NCI-H2029 (cell line): ENCODE measurements at places on chromosomes 16 and 17.

- DNase-seq, result peak; percentile 30
These were observed 68.8 kb downstream of the AMFR start for GRCh38 chr16:56356276-56357240.

GRCh38 chr16:57091975-57092785 is at the start of gene CPNE2:
Gene CPNE2 (plus strand): TSS chr16:57092583. CDS start chr16:57110743, 18,160 bp downstream.
- no peak for DNase-seq

- DNase-seq, result no peak
These were observed 15.4 kb downstream of the PIPOX start for GRCh38 chr17:29058391-29058790.

- no peak for DNase-seq
These were observed 6.3 kb upstream of the GGA2 start for GRCh38 chr16:23516366-23517137.

DNA sequence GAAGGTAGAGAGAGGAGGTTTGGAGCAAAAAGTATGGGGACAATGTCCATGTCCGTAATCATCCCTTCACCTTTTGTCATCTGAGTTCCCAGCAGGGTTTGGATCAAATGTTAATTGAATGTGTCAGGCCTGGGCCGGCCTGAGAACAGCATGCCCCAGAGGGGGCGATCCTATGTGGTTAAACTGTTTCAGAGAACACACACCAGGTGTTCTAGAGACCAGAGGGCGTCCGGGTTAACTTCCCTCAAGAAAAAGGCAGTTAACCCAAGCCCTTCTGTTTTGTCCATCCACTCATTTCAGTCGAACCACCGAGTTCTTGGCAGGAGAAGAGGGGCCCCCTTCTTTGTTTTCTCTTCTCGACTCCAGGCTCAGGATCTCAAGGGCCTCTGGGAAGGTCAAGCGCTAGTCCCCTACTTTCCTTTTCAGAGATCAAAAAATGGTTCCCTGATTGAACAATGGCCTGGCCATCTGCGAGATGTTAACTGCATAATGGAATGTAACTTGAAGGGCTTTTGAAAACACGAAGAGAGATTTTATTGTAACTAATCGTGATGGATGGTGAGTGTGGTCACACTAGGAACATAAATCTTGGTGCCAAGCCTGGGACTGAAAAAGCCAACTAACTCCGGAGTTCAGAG is 142.5 kb downstream of the IRX3 start:
- DNase-seq, result no peak

DNA sequence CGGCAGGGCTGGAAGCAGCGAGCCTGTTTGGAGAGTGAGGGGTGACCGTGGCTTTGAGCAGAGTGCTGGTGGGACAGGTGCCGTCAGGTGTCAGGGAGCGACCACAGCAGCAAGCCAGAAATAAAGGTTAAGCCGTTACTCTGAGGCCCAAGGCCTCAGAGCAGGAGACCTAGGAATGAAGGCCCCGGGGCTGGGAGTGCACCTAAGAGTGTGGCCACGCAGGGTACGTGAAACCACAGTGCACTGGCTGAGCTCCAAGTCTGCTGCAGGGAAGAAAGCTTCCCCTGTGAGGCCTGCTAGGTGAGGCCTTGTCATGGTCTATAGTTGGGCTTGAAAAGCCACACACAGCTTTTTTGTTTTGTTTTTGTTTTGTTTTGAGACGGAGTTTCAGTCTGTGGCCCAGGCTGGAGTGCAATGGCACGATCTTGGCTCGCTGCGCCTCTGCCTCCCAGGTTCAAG is 8.7 kb downstream of the CLUAP1 start:
- no peak for DNase-seq

GRCh38 chr16:455453-455852 is 30.0 kb downstream of the RAB11FIP3 start:
- no peak for DNase-seq

- DNase-seq, result no peak
These were observed 137.6 kb downstream of the AATF start for GRCh38 chr17:37086334-37086733.

- no peak for DNase-seq
These were observed 94.6 kb upstream of the TBX2 start for GRCh38 chr17:61305024-61305423.

DNA sequence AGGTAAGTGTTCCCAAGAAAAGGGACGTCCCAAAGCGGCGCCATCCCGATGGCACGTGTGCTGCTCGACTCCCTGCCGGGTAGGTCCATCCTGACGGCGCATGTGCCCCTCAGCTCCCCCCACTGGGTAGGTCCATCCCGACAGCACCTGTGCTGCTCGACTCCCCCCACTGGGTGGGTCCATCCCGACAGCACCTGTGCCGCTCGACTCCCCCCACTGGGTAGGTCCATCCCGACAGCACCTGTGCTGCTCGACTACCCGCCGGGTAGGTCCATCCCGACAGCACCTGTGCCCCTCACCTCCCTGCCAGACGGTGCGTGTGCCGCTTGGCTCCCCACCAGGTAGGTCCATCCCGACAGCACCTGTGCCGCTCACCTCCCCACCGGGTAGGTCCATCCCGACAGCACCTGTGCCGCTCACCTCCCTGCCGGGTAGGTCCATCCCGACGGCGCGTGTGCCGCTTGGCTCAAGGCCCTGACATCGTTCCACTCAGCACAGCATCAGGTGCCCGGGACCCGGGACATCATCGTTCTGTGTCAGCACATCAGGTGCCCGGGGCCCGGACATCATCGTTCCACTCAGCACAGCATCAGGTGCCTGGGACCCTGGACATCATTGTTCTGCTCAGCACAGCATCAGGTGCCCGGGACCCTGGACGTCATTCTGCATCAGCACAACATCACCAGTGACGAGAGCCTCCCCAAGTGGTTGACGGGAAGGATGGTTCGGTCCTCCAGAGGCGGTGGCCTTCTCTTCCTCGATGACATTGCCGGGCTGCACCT is 5.7 kb upstream of the FN3K start:
- DNase-seq, result no peak
